ENCODE measurements at places on chromosomes 7 and 10.

GRCh38 chr7:26100406-26101339 is 51.3 kb upstream of the NFE2L3 start:
- DNase-seq: no peak

GRCh38 chr7:74174606-74175082 is 488 bp downstream of the EIF4H start:
- peak; percentile 3 for DNase-seq

DNA sequence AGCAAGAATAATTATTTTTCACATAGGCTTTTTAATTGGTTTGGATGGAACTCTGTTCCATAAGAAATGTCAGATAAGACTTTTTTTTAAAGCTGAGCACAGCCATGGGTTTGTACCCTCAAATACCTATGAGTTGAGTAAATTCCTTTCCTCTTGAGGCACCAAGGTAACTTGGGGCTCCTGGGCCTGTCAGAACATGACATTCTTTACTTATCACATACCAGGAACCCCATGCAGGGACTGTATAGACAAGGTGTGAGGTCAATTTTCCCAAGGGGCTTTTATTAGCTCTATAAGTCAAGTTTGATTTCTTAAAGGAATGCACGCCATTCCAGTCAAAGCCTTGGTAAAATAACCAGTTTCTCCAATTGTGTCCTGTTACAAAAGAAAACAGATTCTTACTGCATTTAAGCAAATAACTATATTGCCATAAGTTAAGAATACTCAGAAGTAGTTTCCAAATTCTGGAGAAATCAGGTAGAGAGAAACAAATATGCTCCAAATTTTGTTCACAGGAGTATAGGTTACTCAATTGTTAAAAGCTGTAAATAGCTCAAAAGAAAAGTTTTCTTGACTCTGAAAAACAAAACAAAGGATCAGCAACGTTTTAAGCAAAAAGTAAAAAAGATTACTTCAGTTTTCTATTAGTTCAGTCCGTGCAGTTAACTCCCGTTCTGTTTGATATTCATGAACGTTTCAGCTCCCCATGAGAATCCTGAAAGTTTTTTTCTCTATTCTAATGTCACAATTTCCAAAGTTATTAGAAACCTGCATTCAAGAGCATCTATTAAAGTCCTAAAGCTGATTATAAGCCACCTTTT is 167.5 kb upstream of the NAMPT start:
- DNase-seq: no peak

GRCh38 chr7:7805511-7806153 is 87.2 kb upstream of the RPA3 start:
- DNase-seq: no peak

- DNase-seq: no peak
These were observed 632.6 kb downstream of the KCNMA1 start for GRCh38 chr10:77004917-77005564.

GRCh38 chr10:113890769-113891168 is 36.3 kb downstream of the NHLRC2 start:
- DNase-seq: no peak

Data from stimulated activated CD4-positive, alpha-beta T cell treated with anti-CD3 and anti-CD28 coated beads, TNF-alpha, amount 100 ng/mL, for 24 hours (primary cell).